ENCODE measurements at places on chromosomes 11 and 22.

- no peak for DNase-seq
These were observed 251.9 kb upstream of the FAT3 start for GRCh38 chr11:91972665-91973266.

- DNase-seq = no peak
These were observed 41.5 kb upstream of the MS4A8 start for GRCh38 chr11:60657888-60658287.

DNA sequence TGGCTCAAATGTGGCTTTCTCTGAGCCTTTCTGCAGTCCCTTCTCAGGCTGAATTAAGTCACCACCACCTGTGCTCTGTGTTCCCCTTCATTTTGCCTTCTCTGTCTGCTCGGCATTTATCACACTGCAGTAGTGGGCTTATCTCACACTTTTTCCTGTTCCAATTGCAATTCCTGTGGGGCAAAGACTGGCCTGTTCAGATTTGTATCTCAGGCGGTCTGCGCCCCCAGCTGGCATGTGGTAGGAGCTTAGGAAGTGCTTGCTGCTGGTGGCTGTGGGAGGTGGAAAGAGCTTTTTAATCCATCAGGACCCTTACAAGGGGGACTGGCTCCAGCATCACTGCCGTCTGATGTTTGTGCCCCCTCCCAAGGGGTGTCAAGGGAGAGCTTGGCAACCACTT lies 21.2 kb downstream of the BMAL1 start:
- no peak for DNase-seq

DNA sequence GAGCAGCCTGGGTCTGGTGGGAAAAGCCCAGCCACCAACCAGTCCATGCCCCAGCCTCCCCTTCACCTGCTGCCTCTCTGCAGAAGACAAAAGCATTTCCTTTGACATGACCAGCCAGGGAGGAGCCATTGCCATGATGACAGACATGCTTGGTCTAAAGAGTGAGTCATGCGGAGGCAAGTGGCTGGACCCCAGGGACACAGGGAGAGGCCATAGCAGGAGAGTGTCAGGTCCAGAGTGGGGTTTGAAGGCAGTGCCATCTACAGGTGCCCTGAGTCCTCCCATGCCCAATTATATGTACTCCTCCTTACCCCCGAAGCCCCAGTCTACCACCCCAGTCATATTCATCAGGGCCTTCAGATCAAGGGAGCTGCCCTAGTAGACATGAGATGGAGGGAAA lies 67.4 kb downstream of the SCN3B start:
- DNase-seq = no peak

GRCh38 chr11:114180301-114181055 lies 115.7 kb upstream of the NNMT start:
- peak; percentile 30 for DNase-seq

DNA sequence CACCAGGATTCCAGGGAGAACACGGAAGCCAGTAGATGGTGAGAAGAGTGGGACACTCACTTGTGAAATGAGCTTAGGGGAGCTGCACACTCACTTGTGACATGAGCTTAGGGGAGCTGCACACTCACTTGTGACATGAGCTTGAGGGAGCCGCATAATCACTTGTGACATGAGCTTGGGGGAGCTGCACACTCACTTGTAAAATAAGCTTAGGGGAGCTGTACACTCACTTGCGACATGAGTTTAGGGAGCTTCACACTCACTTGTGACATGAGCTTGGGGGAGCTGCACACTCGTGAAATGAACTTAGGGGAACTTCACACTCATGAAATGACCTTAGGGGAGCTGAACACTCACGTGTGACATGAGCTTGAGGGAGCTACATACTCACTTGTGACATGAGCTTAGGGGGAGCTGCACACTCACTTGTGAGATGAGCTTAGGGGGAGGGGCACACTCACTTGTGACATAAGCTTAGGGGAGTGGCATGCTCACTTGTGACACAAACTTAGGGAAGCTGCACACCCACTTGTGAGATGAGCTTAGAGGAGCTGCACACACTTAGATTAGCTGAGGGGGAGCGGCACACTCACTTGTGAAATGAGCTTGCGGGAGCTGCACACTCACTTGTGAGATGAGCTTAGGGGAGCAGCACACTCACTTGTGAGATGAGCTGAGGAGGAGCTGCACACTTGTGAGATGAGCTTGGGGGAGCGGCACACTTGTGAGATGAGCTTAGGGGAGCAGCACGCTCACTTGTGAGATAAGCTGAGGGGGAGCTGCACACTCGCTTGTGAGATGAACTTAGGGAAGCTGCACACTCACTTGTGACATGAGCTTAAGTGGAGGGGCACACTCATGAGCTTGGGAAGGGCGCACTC lies 59.0 kb downstream of the NCAPD3 start:
- no peak for DNase-seq

GRCh38 chr11:46615756-46616155 lies 1.3 kb downstream of the HARBI1 start:
- peak; percentile 40 for DNase-seq

DNA sequence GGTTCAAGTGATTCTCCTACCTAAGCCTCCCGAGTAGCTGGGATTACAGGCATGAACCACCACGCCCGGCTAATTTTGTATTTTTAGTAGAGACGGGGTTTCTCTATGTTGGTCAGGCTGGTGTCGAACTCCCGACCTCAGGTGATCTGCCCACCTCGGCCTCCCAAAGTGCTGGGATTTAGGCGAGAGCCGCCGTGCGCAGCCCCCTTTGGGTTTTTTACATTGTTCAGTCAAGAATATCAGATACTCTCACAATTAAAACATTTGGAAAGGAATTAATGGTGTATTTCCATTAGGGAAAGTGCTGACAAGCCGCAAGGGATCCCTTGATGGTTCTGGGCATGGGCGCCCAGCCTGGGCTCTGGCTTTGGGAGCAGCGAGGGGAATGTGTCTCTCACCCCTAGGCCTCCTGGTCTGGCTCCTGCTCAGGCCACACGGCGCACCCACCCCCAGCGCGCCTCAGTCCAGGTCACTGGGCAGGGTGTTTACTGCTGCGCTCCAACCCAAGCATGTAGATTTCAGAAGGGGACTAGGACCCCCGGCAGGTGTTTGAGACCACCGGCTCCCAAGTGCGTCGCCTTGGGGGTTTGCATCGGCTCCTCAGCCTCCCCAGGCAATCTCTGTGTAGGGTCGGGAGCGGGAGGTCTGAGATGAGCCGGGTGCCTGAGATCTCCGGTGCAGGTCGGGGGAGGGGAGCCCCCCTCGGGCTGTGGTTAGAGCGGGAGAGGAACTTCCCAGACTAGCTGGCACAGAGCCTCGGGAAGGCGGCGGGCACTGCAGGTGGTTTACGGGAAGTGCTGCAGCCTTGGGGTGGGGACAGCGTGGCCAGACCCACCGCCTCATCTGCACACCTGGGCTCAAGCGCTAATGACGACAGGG lies 809 bp upstream of the IRF7 start:
- DNase-seq = no peak

GRCh38 chr11:14094481-14095037 lies 132.0 kb downstream of the SPON1 start:
- no peak for DNase-seq

GRCh38 chr11:102317768-102318103 lies 452 bp downstream of the BIRC3 start:
- no peak for DNase-seq

DNA sequence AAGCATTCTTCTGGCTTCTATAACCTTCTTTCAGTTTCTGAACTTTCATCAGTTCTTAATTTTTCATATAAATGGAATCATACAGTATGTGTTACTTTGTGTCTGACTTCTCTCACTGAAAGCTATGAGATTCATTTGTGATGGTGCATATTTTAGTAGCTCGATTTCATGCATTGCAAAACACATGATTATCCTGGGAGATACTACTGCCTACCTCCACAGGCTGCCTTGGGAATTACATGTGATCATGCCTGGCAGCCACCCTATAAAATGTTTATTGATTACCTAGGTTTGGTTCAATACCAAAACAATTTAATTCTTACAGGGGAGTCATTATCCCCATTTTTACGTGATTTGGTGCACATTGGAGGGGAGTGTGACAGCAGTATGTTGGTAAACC lies 34.1 kb upstream of the PAK1 start:
- no peak for DNase-seq

DNA sequence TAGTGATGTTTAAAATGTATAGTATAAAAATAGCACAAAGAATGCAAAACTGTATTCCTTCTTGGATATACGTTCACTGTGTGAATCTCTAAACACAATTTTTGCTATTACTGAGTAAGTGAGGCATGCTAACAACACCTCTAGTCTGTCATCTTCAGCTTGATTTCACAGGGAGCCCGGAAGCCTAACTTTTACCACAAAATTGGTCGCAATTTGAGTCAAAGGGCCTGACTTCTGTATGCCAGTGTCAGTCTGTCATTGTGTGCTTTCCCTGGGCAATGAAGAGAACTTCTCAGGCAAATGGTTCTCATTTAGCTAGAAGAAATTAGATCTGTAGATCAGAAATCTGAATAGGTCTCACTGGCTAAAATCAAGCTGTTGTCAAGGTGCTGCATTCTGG lies 1059.5 kb downstream of the FAM181B start:
- no peak for DNase-seq

GRCh38 chr11:130407978-130408377 lies 20.4 kb downstream of the ADAMTS8 start:
- peak; percentile 58 for DNase-seq

DNA sequence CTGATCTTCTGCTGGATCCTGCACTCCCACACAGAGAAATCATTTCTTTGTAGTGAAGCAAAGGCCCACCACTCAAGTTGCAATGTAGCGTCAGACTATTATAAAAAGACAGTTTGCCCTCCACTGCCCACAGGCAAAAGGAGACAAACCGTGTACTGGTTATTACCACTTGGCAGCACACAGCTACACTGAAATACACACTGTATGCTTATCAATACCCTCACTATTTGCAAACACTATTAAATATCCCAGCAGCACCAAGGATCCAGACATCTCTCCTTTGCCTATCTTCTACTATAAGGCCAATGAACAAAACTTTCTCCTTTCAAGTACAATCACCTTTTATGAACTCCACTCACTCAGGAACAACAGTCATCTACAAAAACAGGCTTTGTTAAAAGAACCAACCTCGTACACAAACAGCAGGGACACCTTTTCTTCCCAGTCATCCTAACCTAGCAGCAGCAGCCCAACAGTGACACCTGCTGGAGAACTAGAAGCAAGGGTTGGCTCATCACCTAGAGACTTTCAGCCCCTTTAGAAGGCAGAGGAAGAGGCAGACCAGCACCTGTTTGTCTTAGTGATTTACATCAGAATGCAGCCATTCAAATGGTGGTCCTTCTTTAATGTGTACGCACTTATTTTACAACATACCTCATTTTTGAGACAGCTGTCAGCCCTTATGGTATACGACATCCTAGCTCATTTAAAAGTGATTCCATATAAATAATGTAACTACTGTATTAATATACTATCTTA lies 56.1 kb downstream of the AMBRA1 start:
- DNase-seq = peak; percentile 55

DNA sequence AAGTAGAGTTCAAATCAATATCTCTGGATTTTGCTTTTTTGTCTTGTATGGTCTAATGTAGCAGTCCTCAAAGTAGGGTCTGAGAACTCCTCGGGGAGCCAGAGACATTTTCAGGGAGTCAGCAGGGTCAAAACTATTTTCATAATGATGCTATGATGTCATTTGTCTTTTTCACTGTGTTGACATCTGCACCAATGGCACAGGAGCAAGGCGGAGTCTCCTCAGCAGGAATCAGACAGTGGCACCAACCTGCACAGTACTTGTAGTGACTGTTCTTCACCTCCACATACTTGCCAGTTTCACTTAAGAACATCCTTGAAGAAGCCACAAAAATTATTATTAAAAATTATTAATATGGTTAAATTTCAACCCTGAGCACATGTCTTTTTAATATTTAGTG lies 14.9 kb upstream of the FXYD6 start:
- DNase-seq = no peak

- DNase-seq = no peak
These were observed 537.1 kb downstream of the INSC start for GRCh38 chr11:15651816-15652215.

GRCh38 chr11:61025821-61026120 lies 54.3 kb downstream of the CD6 start:
- DNase-seq = no peak

- no peak for DNase-seq
These were observed 213.1 kb downstream of the INSC start for GRCh38 chr11:15327786-15328231.

- no peak for DNase-seq
These were observed 112.1 kb downstream of the RPL27A start for GRCh38 chr11:8794677-8795103.

GRCh38 chr11:128323381-128323780 lies 264.0 kb downstream of the ETS1 start:
- no peak for DNase-seq

DNA sequence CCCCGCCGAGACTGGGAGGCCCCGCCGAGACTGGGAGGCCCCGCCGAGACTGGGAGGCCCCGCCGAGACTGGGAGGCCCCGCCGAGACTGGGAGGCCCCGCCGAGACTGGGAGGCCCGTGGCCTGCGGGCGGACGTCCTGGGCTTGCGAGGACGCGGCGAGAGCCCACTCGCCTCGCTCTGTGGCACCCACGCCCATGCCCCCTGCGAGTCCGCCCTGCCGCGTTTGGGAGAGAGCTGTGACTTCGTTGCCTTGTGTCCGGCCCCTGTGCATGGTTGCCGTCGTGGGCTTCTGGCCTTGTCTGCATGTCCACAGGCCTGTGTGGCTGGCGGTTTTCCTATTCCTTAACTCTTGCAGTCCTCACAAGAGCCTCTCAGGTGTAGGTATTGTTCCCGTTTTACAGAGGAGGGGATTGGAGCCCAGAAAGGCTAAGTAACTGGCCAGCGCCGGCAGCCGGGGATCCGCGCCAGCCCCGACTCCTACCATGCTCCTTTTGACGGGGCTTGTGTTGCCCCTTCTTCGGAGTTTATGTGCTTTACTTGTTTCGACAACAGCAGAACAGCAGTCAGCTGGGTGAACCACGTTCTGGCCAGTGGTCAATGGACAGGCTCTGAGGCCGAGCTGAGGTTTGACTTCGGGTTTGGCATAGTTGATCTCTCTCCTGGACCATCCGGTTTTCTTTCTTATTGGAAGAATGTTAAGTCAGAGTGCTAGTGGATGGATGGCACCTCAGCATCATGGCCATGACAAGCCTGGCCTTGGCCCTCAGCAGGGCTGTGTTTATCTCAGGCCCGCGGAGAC lies 741 bp downstream of the PHRF1 start:
- no peak for DNase-seq

DNA sequence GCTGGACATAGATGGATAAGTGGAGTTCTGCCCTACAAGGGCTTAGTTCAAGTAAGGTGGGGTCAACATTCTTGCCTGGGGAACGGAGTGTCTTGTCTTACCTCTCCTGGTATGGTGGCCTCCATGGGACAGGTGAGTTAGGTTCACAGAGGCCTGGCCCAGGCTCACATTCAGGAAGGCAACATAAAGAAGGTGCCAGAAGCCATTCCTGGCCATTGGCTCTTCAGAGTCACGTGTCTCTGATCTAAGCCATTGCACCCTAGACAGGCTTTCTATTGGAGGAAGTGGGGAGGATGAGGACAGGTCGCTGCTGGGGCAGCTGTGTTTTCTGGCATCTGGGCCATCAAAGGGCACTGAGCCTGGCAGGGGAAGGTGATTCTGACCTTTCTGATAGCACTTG lies 14.8 kb downstream of the LMO2 start:
- DNase-seq = no peak

- DNase-seq = no peak
These were observed 36.2 kb downstream of the PPM1F start for GRCh38 chr22:21916309-21916918.

- no peak for DNase-seq
These were observed 12.4 kb downstream of the OR51B6 start for GRCh38 chr11:5363679-5364078.
